Endothelial cell of umbilical vein (primary cell): ENCODE measurements at places on chromosomes 2 and 18.
A peak's percentile ranks its signal among the peaks of the same experiment; 100 is the strongest.

- DNase-seq: no peak
- H3K36me3 ChIP-seq: no peaks in the 10 kb centered on the region
- H3K27me3 ChIP-seq: peaks cover 9% of the 10 kb centered on the region
- H3K4me1 ChIP-seq: no peaks in the 10 kb centered on the region
These were observed 1.7 kb upstream of the SERPINB7 start for GRCh38 chr18:63773551-63773950.

DNA sequence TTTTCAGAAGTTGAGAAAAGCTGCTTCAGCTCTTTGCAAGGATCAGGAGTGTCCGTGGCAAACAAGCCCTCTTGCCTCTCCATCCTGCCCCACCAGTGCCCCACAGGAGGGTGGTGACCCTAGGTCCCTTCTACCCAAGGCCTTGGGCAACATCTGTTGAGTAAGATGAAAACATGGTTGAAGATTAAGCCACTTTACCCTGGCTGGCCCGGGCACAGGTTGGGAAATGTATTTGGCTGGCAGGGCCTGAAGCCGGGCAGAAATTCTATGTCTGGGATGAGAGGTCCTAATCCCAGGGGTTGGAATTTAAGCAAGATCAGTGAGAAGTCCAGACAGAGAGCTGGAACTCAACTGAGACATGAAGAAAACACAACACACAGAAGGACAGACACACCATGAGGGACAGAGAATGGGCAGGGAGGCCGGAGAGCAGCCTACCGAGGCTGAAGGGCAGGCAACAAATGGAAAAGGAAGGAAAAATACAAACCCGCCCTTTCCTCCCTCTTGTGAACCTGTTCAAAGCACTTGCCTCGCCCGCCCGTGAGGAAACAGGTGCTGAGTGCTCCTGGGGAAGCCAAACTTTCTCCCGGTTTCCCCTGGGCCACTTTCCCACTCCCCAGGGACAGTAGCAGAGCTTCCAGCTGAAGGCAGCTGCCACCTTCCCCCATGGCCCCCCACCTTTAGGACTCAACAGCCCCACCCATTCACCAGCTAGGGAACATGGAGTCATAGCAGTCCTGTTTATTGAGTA is 86.1 kb downstream of the TNS1 start:
- H3K27ac ChIP-seq: no peak overlapping the region
- no peaks in the 10 kb centered on the region for H3K27me3 ChIP-seq
- H3K4me3 ChIP-seq: no peak overlapping the region
- H3K4me1 ChIP-seq: peaks cover 24% of the 10 kb centered on the region
- DNase-seq: no peak
- no peaks in the 10 kb centered on the region for H3K36me3 ChIP-seq

DNA sequence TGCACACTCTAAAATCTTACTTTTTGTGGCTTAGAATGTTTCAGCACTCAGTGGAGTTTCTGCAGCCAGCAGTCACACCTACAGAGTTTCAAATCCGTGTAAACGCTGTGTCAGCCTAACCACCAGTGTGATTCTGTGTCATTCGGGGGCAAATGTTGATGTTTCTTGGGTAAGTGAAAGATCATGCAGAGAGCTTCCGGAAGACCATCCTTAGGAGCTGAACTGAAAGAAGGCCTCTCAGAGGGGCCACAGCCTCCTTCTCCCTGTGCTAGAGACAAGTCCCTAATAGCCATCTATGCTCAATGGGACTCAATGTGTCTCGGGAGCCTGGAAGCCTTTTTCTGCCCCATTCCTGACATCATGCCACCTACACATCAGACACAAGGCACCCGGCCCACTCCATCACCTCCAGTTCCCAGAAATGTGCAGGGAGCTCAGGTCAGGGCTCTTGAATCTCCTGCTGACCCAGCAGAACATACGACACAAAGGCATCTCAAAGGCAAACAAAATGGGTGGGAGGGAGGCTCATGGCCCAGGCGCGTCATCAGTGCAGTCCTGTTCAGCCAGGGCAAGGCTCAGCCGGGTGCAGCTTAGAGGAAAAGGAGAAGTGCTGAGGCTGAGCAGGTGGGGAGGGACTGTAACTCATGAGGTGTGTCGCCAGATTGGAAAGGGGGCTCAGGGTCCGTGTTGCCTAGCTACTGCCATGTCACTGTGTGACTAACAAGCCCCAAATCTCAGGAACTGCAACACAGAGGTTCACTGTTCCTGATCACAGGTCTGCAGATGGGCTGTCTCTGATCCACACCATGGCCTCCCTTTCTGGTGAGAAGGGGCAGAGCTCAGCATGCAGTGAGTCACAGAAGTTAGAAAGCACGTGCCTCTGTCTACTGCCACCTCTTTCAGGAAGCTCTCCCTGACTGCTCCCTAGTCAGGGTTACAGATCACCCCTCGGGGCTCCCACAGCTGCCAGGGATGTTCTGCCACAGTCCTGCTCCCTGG is 82.0 kb downstream of the SMAD7 start:
- H3K27ac ChIP-seq: no peak overlapping the region
- DNase-seq: no peak
- H3K27me3 ChIP-seq: no peaks in the 10 kb centered on the region
- H3K36me3 ChIP-seq: no peaks in the 10 kb centered on the region
- H3K4me1 ChIP-seq: peaks cover 12% of the 10 kb centered on the region

- H3K36me3 ChIP-seq: no peaks in the 10 kb centered on the region
- no peak overlapping the region for H3K27ac ChIP-seq
- H3K4me3 ChIP-seq: no peak overlapping the region
- H3K4me1 ChIP-seq: peaks cover 14% of the 10 kb centered on the region
These were observed 16.4 kb upstream of the TUBB6 start for GRCh38 chr18:12291690-12292089.

DNA sequence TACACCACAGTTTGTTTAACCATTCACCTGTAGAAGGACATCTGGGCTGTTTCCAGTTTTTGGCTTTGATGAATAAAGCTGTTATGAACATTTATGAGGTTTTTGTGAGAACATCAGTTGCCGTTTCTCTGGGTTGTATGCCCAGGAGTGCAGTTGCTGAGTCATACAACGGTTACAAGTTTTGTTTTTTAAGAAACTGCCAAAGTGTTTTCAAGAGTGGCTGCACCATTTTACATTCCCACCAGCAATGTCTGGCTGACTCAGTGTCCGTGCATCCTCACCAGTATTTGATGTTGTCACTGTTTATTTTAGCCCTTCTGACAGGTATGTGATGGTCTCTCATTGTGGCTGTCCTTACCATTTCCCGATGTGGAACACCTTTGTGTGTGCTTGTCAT is 48.0 kb upstream of the GPR17 start:
- no peak overlapping the region for H3K27ac ChIP-seq
- DNase-seq: no peak
- H3K4me1 ChIP-seq: peaks cover 9% of the 10 kb centered on the region
- H3K36me3 ChIP-seq: no peaks in the 10 kb centered on the region
- H3K4me3 ChIP-seq: no peak overlapping the region
- H3K27me3 ChIP-seq: no peaks in the 10 kb centered on the region

DNA sequence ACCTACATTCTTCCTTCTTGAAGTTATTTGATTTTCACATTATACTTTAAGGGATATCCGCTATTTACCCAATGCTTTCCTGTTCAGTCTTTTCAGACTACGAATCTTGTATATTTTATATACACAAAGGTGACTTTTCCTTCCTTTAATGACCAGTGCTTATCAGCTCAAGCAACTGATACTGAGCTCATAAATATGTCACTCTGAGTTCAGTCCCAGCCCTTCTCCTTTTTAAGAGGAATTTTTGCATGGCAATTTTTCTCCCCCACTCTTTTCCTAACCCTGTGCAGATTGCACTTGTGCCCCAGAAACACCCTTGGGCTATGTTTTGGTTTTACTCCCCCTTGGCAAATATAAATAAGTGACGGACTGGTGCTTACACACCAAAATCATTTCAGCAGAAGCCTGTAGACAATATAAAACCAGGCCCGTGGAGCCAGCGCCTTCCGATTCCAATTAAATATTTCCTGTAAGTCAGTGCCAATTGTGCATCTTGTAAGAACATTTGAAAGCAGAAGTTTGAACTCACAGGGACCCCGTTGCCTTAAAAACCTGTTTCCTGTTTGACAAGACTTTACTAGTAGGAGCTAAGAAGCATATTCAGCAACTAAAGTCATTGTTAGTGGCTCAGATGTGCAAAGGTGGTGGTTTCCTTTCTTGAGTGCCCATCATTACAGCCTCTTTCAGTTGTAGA is 66.3 kb upstream of the GATA6 start:
- no peaks in the 10 kb centered on the region for H3K36me3 ChIP-seq
- H3K27me3 ChIP-seq: peaks cover 18% of the 10 kb centered on the region
- peak; percentile 94 for DNase-seq
- no peak overlapping the region for H3K4me3 ChIP-seq
- peak overlapping the region; percentile 53 for H3K27ac ChIP-seq

GRCh38 chr2:192877159-192877558 is 682.4 kb upstream of the TMEFF2 start:
- H3K27ac ChIP-seq: no peak overlapping the region
- no peaks in the 10 kb centered on the region for H3K36me3 ChIP-seq
- no peaks in the 10 kb centered on the region for H3K4me1 ChIP-seq
- no peak overlapping the region for H3K4me3 ChIP-seq
- DNase-seq: no peak

DNA sequence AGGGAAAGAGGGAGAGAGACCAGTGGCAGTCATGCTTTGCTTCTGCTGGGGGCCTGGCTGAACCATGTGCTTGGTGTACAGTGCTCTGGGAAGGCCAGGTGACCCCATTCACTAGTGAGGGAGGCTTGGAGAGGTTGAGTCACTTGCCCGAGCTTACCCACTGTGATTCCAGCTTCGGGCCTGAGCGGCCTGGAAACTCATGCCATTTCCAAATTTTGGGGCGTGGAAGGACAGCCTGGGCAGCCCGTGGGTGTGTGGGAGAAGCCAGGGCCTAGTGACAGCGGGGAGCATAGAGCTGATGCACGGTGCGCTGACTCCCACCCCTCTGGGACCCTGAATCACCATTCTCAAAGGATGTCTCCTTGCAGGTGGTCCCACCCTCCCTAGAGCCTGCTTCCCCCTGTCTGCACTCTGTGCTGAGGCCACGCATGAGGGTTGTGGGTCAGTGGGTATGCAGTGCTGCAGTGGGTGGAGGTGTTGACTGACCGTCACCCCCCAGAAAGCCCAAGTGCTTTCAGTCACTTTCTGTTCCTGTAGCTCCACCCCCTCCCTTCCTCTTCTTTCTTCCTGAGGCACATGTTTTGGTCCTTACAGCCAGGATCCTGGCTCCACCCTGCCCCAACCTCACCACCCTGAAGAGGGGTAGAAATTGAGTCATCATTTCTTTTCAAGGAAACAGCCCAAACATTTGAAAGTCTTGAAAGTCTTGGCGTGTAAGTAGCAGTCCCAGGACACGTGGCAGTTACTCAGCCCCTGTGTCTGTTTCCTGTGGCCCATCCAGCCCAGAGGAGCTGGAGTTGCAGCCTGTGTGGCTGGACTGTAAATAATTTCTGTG is 69.3 kb upstream of the MCFD2 start:
- no peaks in the 10 kb centered on the region for H3K36me3 ChIP-seq
- peak overlapping the region; percentile 49 for H3K27ac ChIP-seq
- H3K27me3 ChIP-seq: no peaks in the 10 kb centered on the region
- peaks cover 44% of the 10 kb centered on the region for H3K4me1 ChIP-seq
- no peak overlapping the region for H3K4me3 ChIP-seq

DNA sequence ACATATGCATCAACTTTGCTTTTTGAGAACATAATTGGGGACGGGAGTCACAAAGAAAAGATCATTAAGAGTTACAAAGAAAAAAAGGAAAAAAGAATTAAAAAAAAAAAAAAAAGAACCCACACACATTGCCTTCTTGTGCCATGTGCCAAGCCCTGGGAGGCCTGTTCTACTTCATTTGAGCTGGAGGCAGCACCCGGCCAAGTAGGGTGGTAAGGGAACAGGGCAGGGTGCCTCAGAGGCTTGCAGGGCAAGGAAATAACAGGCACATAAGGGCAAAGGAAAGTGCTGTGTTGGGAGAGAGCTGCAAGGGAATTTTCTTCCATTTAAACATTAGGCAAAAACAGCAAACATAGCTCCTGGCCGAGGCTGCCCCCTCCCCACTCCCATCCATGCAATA is 418.0 kb downstream of the TMEM182 start:
- H3K27me3 ChIP-seq: no peaks in the 10 kb centered on the region
- H3K4me3 ChIP-seq: no peak overlapping the region
- H3K4me1 ChIP-seq: no peaks in the 10 kb centered on the region
- no peak for DNase-seq
- H3K36me3 ChIP-seq: no peaks in the 10 kb centered on the region

GRCh38 chr2:9937968-9938367 is 13.5 kb upstream of the GRHL1 start:
- H3K4me3 ChIP-seq: no peak overlapping the region
- no peak overlapping the region for H3K27ac ChIP-seq
- no peak for DNase-seq

- no peaks in the 10 kb centered on the region for H3K4me1 ChIP-seq
- H3K4me3 ChIP-seq: no peak overlapping the region
- no peak for DNase-seq
- H3K27me3 ChIP-seq: no peaks in the 10 kb centered on the region
- H3K27ac ChIP-seq: no peak overlapping the region
These were observed 253.3 kb upstream of the REV1 start for GRCh38 chr2:99743146-99743545.

DNA sequence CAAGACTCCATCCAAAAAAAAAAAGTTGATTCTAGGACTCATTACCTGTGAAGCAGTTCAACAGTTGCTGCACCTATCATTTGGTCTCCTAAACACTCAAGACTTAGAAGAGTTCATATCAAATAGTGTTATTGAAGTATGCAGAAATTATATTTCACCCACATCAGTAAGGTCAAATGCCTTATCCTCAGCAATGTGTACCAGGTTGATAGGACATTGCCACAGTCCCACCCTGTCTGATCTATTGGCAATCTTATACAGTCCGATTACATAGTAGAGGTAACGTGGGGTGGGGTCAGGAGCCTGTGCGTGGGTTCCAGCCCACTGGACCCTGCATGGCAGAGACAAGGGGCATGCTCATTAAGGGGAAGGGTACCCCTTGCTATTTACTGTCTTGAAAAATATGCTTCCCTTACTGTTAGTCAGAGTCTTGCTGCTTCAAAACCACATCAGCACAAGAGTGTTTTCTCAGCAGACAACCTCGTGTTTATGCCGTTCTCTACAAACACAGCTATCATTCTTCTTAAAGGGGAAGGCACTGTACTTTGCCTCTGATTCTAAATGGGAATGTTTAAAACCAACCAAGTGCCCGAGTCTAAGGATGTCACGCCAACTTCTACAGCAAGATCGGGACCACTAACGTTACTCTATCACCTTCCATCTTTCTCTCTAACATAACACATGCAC is 115.2 kb downstream of the MTCL1 start:
- H3K4me3 ChIP-seq: no peak overlapping the region
- H3K36me3 ChIP-seq: peaks cover 13% of the 10 kb centered on the region
- no peaks in the 10 kb centered on the region for H3K4me1 ChIP-seq
- no peak for DNase-seq

DNA sequence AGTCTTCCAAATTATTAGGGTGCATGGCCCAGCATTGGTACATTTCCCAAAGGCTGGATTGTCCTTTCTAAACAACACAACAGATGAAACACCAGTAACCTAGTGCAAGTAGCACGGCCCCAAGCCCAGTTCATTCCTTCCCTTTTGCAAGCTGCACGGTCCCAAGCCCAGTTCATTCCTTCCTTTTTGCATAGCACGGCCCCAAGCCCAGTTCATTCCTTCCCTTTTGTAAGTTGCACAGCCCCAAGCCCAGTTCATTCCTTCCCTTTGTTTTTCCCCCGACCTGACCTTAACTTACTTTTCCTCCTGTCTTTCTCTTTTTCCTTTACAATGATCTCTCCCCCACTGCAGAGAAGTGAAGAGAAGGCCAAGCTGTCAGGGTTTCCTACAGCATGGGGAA is 60.9 kb downstream of the C18orf63 start:
- H3K36me3 ChIP-seq: no peaks in the 10 kb centered on the region
- no peak overlapping the region for H3K27ac ChIP-seq
- H3K4me1 ChIP-seq: no peaks in the 10 kb centered on the region
- no peaks in the 10 kb centered on the region for H3K27me3 ChIP-seq
- H3K4me3 ChIP-seq: no peak overlapping the region
